Right hindlimb (tissue), 1 donor: ENCODE measurements at places on chromosomes 4 and X.
A peak's percentile ranks its signal among the peaks of the same experiment; 100 is the strongest.

DNA sequence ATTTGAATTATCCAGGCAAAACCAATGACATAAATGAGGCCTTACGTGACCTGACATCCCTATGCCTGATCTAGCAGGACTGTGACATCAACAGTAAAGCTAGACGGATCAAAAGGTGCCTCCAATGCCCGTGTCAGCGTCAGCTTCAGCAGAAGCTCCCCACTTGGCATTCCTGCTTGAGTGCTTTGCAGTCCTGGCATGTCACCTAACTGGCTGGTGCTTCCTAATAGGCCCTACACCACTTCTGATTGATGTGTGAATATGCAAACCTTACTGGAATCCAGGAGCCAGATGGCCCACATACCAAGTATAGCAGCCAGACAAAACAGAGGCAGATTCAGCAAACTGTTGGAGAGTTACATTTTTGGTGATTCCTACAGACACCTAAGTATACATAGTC lies 224.2 kb downstream of the DMD start:
- peak; percentile 11 for DNase-seq

GRCh38 chr4:94419956-94420355 lies 31.8 kb upstream of the PDLIM5 start:
- DNase-seq = no peak

- peak; percentile 29 for DNase-seq
Measured at GRCh38 chr4:158121161-158121579, 51.7 kb downstream of the GASK1B start.

DNA sequence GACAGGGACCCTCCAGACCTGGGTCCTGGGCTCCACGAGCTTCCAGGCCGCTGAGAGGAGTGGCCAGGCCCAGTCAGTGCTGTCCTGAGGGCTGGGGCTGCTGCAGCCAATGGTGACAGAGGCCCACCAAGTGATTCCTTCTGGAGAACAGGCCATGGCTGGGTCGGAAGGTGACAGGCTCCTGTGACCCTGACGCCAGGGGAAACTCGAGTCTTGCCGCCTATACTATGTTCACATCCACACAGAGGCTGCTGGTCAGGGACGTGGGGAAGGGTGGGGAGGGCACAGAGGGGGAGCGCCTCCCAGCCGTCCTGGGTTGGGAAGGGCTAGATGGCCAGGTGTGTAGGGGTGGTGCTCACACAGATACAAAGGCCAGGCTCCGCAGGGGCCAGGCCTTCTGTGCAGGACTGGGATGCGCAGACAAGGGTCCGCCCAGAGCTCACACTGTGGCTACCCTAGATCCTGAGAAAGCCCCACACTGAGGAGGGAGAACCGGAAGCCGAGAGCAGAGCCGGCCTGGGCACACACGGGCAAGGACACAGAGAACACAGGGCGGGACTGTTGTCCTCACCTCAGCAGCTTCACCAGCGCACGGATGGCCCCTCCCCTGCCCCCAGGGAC lies 81.4 kb downstream of the HTRA3 start:
- DNase-seq = peak; percentile 16

GRCh38 chrX:53280331-53281320 lies 758 bp downstream of the IQSEC2 start:
- DNase-seq = peak; percentile 54

GRCh38 chrX:101617211-101618191 lies at the start of gene ARMCX6:
Gene ARMCX6, minus strand, starts transcription at chrX:101618000. Its CDS starts 1,380 bp downstream, at chrX:101616620.
- DNase-seq = peak; percentile 86

- no peak for DNase-seq
Measured at GRCh38 chr4:177107288-177107921, 202.3 kb upstream of the NEIL3 start.

DNA sequence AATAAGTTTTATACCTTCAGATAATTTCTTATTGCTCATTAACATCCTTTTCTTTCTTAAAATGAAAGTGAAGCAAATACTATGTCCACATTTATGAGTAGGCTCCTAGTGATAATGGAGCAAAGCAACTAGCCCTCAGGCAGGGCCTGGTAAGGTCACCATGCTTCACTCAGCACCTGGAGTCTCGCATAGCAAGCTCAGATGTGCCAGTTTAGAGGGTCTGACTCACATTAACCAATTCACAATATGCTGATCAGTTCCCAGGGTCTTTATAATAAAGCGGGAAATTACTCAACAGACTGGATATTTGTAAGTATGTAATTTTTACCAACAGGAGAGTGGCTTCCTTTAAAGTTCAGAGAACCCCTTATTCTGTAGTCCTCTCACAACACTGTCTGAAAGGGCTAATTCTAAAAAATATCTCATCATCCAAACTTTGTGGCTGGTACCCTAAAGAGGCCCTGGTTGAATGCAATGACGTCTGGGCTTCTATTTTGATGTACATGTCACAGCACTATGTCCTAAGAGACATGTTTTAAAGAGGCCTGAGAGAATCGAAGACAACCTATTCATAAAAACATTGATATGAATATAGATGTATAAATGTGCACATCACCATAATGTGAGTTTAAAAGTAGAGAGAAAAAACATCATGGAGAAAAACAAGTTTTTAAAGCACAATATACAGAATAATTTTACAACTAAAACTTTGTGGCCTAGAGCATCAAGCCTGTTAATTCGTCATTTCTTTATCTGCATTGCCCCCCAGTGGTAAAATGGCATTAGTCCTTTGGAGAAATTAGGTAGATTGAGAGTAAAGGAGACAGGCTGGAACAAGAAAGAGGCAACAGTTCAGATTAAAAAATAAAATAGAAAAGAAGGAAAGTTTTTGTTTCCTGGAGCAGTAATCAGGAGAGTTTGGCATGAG lies 44.3 kb downstream of the IL21 start:
- no peak for DNase-seq

DNA sequence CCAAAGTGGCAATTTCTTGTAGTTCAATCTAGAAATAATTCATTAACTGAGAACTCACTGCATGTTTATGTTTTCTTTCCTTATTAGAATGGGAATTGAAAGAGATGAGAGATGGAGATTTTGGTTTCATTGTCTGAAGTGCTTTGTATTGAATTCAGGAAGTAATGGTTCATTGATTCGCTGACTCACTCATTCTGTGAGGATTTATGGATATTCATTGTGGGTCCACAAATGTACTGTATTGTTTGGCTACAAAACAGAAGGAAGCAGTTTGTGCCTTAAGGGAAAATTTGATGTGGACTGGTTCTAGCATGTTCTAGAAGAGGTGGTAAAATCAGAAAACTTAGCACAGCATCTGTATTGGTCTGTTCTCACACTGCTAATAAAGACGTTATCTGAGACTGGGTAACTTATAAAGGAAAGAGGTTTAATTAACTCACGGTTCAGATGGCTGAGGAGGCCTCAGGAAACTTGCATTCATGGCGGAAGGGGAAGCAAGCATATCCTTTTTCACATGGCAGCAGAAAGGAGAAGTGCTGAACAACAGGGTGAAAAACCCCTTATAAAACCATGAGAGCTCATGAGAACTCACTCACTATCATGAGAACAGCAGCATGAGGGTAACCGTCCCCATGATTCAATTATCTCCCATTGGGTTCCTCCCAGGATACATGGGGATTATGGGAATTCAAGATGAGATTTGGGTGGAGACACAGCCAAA lies 132.3 kb upstream of the VCX3A start:
- no peak for DNase-seq

- no peak for DNase-seq
Measured at GRCh38 chr4:76943790-76944189, 5.8 kb upstream of the SEPTIN11 start.

DNA sequence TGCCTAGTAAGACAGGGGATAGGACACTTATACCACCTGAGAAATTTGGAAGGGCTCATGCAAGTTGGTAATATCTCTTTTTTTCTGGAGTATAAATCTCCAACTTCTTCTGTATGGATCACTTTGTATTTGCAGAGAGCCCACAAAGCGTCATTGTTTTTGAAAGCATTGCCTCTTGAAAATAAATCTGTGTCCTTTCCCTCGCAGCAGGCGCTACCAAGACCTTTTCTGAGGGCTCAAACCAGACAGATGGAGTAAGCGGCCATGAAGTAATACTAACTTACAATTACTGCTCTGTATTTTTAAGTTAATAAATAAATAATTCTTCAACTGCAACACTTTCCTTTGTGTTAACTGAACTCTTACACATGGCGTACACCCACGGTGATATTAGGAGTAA lies 56.0 kb upstream of the FBXW7 start:
- no peak for DNase-seq

- no peak for DNase-seq
Measured at GRCh38 chr4:59597536-59598329, 1602.4 kb upstream of the ADGRL3 start.

DNA sequence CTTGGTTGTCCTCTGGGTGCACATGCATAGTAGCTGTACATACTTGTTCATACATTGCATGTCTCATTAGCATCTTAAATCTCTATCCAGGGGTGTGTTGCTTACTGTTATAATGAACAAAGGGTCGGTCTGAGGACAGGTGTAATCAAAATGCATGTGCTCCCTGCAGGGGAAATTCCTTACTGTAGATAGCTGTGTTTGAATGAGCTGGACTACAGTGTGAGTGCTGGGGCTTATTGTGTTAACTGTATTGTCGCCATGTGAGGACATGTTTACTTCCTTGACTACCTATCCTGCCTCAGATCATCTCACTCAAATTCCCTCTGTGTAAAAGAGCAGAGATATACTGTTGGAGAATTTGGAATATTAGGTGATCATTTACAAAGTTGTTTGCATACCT lies 98.7 kb downstream of the KLHL34 start:
- DNase-seq = no peak

DNA sequence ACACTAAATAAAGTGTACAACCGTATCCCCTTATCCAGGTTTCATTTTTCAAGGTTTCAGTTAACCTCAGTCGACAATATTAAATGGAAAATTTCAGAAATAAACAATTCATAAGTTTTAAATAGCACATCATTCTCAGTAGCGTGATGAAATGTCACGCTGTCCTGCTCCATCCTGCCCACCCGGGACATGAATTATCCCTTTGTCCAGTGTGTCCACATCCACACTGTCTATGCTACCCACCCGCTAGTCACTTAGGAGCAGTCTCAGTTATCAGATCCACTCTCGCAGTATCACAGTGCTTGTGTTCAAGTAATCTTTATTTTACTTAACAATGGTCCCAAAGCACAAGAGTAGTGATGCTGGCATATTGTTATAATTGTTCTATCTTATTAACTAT lies 54.7 kb downstream of the FRYL start:
- DNase-seq = no peak

DNA sequence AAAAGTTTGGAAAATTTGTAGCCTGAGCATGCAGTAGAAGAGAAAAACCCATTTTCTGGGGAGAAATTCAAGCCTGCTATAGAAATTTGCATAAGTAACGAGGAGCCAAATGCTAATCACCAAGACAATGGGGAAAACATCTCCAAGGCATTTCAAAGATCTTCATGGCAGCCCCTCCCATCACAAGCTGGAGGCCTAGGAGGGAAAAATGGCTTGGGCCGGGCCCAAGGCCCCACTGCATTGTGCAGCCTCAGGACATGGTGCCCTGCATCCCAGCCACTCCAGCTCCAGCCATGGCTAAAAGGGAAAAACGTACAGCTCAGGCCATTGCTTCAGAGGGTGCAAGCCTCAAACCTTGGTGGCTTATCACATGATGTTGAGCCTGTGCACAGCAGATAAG lies 87.7 kb downstream of the SHROOM4 start:
- no peak for DNase-seq

DNA sequence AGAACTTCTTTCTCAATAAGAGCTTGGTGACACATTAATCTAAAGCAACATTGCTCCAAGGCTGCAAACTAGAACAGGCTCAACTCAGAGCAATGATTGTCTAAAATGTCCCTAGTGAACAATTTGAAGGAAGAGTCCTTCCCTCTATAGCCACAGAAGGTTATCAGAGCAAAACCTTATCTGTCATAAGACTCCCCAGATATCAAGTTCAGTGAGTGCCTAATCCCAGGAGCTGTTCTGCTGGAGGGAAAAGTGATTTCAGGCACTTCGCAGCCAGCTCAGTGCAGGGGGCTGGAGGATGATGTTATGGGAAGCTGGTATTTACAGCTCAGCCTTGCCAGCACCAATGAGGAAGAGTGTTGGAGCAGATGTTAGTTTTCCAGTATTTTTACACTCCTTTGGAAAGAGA lies 497.5 kb downstream of the INPP4B start:
- DNase-seq = no peak

- no peak for DNase-seq
Measured at GRCh38 chrX:9942086-9942485, 25.1 kb upstream of the CLDN34 start.

DNA sequence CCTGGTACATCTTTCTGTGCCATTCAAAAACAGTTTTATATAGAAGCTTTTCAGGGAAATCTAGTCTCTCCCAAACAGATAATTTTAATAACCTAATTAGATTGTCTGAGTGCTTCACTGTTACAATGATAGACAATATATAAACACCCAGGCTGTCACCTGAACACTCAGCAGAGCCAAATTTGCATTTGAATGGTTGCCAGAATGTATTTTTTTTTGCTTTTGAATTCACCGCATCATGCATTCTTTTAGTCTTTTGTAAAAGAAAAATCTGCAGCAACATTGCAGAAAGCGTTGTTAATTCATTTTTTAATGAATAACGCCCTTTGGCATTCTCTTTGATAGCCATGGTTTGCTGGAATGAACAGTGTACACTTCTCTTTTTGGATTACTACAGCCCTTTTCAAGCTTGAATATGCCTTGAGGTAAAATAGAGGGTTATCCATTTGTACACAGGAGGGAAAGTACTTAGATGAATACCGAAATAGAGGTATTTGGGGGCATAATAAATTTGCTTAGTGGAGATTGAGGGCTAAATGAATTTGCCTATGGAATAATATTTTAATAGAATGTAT lies 175.0 kb upstream of the EPHA5 start:
- no peak for DNase-seq

DNA sequence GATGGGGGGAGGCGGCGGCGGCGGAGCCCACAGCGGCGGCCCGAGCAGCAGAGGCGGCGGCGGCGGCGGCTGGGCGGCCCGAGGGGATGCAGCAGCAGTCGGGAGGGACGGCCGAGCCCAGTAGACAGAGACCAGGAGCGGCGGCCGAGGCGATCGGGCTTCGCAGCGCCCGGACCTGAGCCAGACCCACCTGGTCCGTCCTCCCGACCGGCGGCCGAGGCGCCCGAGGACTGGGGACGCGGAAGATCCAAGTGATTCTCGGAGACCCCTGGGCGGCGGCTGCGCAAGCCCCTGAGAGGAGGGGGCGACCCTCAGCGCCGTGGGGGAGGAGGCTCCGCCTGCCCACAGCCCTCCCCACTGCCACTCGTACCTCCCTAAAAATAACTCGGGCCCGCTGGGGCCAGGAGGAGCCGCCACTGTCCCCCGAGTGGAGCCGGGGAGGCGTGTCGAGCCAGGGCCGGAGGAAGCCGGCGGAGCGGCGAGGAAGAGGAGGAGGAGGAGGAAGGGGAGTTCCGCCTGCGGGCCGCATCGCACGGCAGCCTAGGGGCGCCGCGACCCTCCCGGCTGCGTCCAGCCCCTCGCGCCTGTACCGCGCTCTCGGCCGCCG lies 608 bp downstream of the RAPGEF2 start:
- peak; percentile 68 for DNase-seq

GRCh38 chrX:65667157-65667502 lies 324 bp upstream of the MSN start:
- no peak for DNase-seq

- DNase-seq = no peak
Measured at GRCh38 chr4:39555472-39555871, 28.2 kb upstream of the UGDH start.

GRCh38 chr4:122246551-122246950 lies 94.4 kb downstream of the BLTP1 start:
- no peak for DNase-seq
